ENCODE measurements at places on chromosomes 16 and 17. TPM values are rescaled to one million over a fixed set of nuclear protein-coding genes. Genes with fewer than 3 reads are reported as not detected.

SPATA32 gene
- total RNA-seq, result 0.55 TPM

CNTNAP1 gene
- total RNA-seq, result 0.78 TPM

NOG gene
- 0.63 TPM for total RNA-seq

ZFPM1 gene
- 15.8 TPM for total RNA-seq

TUBD1 gene
- 14.7 TPM for total RNA-seq

USP10 gene
- total RNA-seq, result 88.3 TPM

Data from activated CD8-positive, alpha-beta T cell treated with anti-CD3 and anti-CD28 coated beads, Interleukin-2, amount 10 ng/mL, durations not matched to agents 7 days and 5 days (primary cell).